ENCODE measurements at places on chromosomes 6 and 20.

GRCh38 chr6:130872250-130873095 is 45.3 kb downstream of the SMLR1 start:
- no peak for DNase-seq

GRCh38 chr6:27838945-27839625 is 73.1 kb downstream of the OR2B2 start:
- no peak for DNase-seq

- DNase-seq, result peak; percentile 85
These were observed 35.4 kb downstream of the FYN start for GRCh38 chr6:111837641-111838500.

DNA sequence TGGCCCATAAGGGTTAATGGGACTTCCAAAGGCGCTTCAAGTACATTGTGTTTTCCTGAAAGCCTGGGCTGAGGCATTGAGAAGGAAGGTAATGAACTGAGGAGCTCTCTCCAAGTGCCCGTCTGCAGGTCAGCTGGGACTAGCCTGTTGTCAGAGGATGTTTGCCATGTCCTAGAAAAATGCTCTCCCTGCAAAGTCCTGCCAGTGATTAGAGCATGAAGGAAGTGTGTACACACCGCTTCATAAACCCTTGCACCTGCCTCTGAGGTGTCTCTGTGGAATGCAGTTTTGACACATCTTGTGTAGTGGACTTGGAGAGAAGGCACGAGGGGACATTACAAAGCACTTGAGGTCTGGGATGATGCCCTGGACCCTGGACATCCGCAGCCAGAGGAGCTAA is 506.7 kb downstream of the KIF16B start:
- DNase-seq, result no peak

GRCh38 chr20:59400708-59401107 is 100.3 kb downstream of the EDN3 start:
- no peak for DNase-seq

DNA sequence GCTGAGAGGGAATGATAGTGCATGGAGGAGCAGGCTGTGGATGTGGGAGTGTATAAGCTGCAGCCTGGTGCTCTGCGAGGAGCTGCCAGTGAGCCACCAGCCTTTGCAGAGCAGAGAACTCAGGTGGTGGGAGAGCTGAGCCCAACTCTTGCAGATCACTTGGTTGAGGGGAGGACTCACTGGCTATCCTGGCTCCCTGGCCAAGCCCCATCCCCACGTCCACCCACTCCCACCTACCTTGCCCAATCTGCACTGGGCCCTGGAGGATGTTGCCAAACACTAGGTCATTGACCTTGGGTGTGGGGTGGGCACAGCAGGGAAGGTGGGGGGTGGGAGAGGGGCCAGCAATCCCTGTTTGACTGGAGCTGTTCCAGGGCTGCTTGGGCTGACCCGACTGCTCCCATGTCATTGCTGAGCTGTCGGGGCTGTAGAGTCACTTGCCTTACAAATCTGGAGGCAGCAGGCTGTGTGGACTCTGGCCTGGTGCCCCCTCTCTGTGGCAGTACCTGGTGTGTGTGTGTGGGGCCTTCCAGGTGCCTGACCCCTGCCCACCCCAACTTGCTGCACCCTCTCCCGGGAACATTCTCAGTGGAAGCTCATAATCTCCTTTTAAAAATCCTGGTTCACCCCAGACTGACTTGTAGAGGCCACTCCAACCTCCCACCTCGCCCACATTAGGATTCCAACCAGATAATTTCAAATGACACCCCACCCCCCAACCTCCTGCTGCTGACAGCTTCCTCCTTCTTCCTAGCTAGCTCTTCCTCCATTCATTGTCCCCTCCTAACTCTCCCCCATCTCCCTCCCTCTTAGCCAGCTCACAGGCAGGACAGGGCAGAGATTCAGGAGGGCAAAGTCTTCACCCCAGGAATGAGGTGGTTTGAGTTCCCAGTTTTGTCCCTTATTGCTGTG is 162.3 kb downstream of the MRPL14 start:
- DNase-seq, result no peak

Measured in GM12878 (cell line).